T-helper 17 cell (primary cell): ENCODE measurements at places on chromosomes 12 and 14. TPM values are rescaled to one million over a fixed set of nuclear protein-coding genes. Genes with fewer than 3 reads are reported as not detected.

DEPDC4 gene
- total RNA-seq = not detected

CMKLR1 gene
- 0.22 TPM for total RNA-seq

LRRC74A gene
- not detected for total RNA-seq

HCAR2 gene
- total RNA-seq = 0.99 TPM

SLCO1C1 gene
- total RNA-seq = not detected

MIPOL1 gene
- 0.32 TPM for total RNA-seq

C12orf54 gene
- not detected for total RNA-seq

TMEM30B gene
- 4.1 TPM for total RNA-seq

GPR84 gene
- total RNA-seq = 0.99 TPM

TAS2R42 gene
- total RNA-seq = not detected

DNA sequence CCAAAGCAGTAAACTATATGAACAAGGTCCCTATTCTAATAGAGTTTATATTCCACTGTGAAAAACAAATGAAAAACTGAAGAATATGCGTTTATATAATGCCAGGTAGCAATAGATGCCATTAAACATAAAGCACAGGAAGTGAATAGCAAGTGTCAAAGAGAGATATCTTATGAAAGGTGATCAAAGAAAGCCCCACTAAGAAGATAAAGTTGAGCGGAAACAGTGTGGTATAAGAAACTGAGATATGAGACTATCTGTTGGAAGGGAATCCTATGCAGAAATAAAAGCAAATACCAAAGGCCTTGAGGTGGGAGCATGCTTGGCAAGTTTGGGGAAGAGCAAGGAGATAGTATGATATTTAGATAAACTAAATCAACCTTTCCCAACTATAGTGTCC, 123.1 kb upstream of the FAR2 start:
- DNase-seq = no peak
- H3K36me3 ChIP-seq = peaks cover 2% of the 10 kb centered on the region
- peaks cover 4% of the 10 kb centered on the region for H3K4me1 ChIP-seq
- H3K27ac ChIP-seq = no peak overlapping the region
- no peak overlapping the region for H3K4me3 ChIP-seq
- H3K27me3 ChIP-seq = peaks cover 25% of the 10 kb centered on the region

DNA sequence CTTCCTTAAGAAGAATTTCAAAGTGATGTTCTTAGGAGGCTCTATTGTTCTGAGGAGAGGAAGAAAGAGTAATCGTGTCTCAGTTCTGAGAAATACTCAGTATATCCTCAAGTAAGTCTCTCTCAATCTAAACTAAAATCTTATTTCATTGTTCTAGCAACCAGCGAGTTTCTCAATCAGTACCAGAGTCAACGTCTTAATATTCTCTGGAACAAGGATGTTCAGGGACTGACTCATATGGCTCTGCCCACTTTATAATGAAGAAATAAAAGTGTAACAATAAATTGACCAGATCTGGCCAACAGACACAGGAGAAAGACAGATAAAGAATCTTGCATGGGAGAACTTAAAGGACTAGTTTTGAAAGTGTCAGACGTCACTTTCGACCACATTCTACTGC, 469.8 kb upstream of the FLRT2 start:
- H3K36me3 ChIP-seq = no peaks in the 10 kb centered on the region
- H3K27ac ChIP-seq = no peak overlapping the region
- DNase-seq = no peak
- no peaks in the 10 kb centered on the region for H3K4me1 ChIP-seq
- no peak overlapping the region for H3K4me3 ChIP-seq

DNA sequence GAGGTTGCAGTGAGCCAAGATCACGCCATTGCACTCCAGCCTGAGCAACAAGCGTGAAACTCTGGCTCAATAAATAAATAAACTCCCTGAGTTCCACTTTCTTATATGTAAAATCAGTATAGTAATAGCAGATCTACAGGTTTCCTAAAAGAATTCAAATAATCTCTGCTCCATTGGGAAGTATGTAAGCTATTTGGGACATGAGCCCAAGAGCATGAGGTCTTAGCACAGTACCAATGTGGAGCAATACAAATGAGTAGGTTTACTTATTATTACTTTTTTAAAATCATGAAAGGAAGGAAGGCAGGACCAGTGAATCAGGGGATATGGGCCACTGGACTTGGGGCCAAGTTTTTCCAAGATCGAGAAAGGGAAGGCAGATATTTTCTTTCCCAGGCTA, 216.9 kb upstream of the DIO2 start:
- no peaks in the 10 kb centered on the region for H3K36me3 ChIP-seq
- no peak for DNase-seq
- no peak overlapping the region for H3K27ac ChIP-seq
- H3K4me3 ChIP-seq = no peak overlapping the region
- H3K27me3 ChIP-seq = no peaks in the 10 kb centered on the region

DNA sequence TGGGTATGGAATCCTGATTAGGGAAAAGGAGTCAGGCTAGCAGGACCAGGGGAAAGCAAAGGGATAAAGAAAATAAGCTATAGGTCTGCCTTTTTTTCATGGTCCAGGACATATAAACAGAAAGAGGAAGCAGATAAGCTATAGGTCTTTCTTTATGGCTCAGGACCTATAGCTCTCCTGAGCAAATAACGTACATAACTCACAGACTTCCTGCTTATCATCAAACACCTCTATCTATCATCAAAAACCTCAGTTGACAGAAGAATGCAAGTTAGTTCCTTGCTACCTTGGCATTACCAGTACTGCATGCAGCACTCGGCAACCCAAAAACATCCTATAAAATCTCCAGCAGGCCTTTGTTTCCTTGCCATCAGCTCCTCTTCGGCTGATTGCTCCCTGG, 238.7 kb upstream of the OR4E1 start:
- no peaks in the 10 kb centered on the region for H3K36me3 ChIP-seq
- H3K4me1 ChIP-seq = peaks cover 7% of the 10 kb centered on the region
- H3K27me3 ChIP-seq = no peaks in the 10 kb centered on the region

- H3K36me3 ChIP-seq = no peaks in the 10 kb centered on the region
- no peaks in the 10 kb centered on the region for H3K27me3 ChIP-seq
- no peaks in the 10 kb centered on the region for H3K4me1 ChIP-seq
- H3K4me3 ChIP-seq = no peak overlapping the region
Measured at GRCh38 chr14:54121466-54122027, 164.9 kb upstream of the BMP4 start.

DNA sequence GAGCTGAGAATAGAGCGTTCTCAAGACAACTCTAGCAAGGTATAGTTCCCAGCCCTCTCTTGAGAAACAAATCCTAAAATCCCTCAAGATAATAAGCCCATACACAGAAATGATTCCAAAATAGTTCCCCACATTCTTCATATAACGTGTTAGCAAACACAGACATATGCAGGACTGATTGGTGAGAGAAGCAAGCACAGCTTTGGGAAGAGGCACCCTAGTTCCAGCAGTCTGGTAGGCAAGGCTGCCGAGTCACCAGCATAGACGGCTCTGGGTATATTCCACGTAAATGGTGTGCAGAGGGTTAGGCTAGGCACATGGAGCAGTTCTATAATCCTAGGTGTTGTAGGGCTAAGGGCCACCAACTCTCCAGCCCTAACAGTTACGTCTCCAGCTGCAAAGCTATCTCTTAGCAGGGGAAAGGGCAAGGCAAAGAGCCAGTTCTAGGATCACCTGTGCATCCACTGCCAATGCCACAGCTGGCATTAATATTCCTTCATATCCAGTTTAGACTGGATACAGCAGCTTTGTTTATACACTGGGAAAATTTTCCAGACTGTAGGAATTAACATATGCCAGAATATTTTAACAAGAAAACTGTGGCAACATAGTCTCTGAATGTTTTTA, 52.9 kb downstream of the SH2B3 start:
- DNase-seq = no peak
- H3K27me3 ChIP-seq = no peaks in the 10 kb centered on the region
- H3K4me3 ChIP-seq = no peak overlapping the region

GRCh38 chr12:19474147-19474546, 34.9 kb downstream of the AEBP2 start:
- DNase-seq = no peak
- peaks cover 8% of the 10 kb centered on the region for H3K36me3 ChIP-seq
- no peak overlapping the region for H3K27ac ChIP-seq
- peaks cover 21% of the 10 kb centered on the region for H3K4me1 ChIP-seq

GRCh38 chr12:5047729-5048128, 4.0 kb downstream of the KCNA5 start:
- peaks cover 4% of the 10 kb centered on the region for H3K4me1 ChIP-seq
- no peak for DNase-seq
- H3K27me3 ChIP-seq = peaks cover 41% of the 10 kb centered on the region
- H3K27ac ChIP-seq = no peak overlapping the region
- H3K36me3 ChIP-seq = peaks cover 6% of the 10 kb centered on the region
- no peak overlapping the region for H3K4me3 ChIP-seq

DNA sequence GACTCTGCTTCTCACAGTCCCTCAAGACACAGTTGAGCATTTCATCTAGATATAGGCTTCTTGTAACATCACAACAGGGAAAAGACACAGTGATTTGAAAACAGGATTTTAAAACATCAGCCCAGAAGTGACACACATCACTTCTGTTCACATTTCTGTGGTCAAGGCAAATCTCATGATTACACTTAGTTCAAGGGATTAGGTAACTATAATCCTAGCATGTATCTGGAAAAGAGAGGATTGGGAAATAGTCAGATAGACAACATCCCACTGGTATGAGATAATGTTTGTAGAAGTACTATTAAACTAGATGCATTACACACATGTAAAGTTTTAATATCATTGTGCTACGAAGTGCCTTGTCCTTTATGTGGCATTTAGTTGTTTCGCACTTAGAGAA, 252.6 kb upstream of the PRKD1 start:
- no peaks in the 10 kb centered on the region for H3K36me3 ChIP-seq
- no peak overlapping the region for H3K27ac ChIP-seq
- no peaks in the 10 kb centered on the region for H3K4me1 ChIP-seq
- no peaks in the 10 kb centered on the region for H3K27me3 ChIP-seq
- H3K4me3 ChIP-seq = no peak overlapping the region

DNA sequence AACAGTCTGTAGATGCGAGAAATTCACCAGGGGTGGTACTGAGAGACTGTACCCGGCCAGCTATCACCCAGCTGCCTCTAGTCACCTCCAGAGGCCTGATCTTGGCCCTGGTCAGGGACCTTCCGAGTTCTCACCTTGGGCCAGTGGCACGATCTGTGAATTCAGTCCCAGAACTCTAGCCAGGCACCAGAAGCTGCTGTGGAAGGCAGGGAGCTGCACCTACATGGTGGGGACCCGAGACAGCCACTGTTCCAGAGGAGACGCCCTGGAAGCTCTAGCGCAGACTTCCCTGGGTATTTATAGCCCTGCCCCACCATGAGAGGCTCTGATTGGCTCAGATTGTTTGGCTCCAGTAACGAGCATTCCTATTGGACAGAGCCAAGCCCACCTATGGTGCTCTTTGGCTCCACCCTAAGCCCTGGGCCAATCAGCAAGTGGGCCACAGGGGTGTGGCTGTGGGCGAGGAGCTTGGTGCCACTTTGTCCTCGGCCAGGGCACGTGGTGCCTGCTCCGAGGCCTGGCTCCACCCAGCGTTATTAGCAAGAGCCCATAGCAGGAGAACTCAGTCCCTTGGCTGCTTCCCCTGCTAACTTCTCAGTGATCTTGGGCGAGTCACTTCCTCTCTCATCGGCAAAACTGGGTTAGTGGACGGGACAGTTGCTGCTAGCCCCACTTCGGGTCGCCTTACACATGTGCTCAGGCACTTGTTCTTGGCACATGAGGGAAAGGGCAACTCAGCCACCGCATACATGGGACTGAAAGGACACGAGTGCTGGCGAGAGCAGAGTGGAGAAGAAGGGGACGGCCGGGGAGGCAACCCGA, 89.0 kb upstream of the BCL11B start:
- no peak overlapping the region for H3K27ac ChIP-seq
- DNase-seq = no peak
- H3K4me1 ChIP-seq = no peaks in the 10 kb centered on the region
- no peaks in the 10 kb centered on the region for H3K36me3 ChIP-seq
- peaks cover 15% of the 10 kb centered on the region for H3K27me3 ChIP-seq
- no peak overlapping the region for H3K4me3 ChIP-seq

- H3K4me3 ChIP-seq = no peak overlapping the region
- no peaks in the 10 kb centered on the region for H3K36me3 ChIP-seq
- DNase-seq = no peak
- no peaks in the 10 kb centered on the region for H3K27me3 ChIP-seq
- H3K27ac ChIP-seq = peak overlapping the region; percentile 53
Measured at GRCh38 chr12:116059904-116060303, 217.6 kb downstream of the MED13L start.

DNA sequence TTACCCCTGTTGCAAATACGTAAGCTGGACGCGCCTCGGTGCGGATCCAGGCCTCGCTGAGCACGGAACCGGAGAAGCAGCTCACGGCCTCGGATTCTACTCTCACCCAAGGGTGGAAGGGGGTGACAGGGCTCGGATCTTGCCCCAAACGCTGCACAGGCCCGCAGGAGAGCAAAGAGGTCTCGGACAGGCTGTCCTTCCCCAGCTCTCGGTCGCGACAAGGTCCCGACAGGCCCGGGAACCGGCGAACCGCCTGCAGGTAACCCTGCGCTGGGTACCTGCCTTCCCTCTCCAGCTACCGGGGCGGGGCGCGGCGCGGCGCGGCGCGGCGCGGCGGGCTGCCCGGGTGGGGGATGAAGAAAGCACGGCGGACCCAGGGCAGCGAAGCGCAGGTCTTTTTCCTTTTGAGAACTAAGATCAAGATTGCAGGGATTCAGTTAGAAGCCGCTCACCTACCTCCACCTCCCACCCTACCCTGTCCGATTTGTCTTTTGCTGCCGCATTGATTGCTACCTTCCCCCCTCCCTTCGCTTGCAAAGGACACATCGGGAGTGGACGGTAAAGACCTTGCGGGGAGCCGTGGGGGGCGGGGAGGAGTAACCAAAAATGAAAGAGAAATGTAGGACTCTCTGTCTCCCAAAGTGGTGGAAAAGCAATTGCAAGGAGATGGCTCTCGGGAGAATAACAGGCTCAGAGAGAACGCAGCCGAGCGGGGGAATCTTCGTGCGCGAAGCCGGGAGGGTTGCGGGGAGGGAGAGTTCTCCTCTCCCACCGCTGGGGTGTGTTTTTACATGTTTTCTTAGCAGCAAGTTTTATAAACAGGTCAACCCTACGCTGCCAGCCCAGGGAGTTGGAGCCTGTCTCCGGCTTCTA, 8.4 kb upstream of the TBX3 start:
- no peak for DNase-seq
- H3K4me1 ChIP-seq = peaks cover 2% of the 10 kb centered on the region
- no peak overlapping the region for H3K27ac ChIP-seq

DNA sequence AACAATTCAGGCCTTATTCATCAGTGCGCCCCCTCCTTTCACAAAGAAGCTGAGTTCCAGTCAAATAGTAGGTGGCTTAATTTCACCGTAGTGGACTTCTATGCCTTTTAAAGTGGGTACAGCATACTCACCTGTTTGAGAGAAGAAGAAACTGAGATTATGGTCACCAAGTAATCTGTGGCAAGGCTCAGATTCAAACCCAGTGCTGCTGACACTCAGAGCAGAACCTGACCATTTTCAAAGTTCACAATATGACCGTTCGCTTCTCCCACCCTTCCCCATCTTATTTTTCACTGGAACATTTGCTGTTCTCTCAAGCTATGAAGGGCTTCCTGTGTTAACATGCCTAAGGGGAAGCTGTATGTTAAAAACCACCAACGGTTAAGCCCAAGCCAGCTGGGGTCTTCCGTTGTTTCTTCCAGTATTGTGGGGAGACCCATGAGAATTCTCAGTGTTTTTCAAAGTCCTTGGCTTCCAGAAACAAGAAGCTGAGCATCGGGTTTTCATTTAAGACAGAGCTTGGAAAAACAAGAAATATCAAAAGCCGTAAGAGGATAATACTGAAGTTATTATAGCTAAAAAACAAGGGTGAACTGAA, 6.1 kb upstream of the PSMA6 start:
- H3K4me3 ChIP-seq = peak overlapping the region; percentile 34
- peak overlapping the region; percentile 70 for H3K27ac ChIP-seq
